Stimulated activated CD4-positive, alpha-beta T cell treated with anti-CD3 and anti-CD28 coated beads, Interleukin-1b, Interleukin-23, amount 100 ng/mL, for 48 hours (primary cell): ENCODE measurements at places on chromosomes 3 and 15.

- DNase-seq: no peak
Measured at GRCh38 chr3:21294768-21295167, 456.2 kb downstream of the ZNF385D start.

DNA sequence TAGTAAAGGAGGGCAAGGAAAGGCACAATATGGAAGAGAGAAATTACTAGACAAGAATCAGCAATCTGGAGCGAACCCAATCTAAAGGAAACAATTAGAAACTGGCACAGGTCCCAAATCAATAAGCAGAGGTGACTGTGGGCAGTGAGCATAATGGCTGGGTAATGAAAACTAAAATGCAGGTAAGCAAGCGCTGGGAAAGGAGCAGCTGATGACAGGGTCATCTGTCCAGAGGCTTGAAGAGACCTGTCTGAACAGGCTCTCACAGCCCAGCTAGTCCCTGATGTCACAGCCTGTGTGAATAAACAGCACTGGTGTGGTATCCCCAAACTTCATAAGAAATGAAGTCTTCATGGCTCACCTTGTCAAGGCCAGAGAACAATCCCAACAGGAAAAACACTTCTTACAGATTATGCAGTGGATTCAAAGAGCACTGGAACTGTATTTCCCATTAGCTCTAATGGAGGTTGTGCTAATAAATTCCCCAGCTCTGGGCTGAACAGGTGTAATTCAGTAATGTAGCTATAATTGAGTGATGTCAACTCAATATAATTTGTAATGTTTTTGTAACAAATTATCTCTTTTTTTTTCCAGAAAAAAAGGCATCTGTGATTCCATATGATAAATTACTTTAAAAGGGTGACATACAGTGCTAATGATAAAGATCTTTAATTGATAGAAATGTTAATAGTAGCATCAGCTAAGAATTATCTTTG is 197.3 kb downstream of the FHIT start:
- DNase-seq: no peak

DNA sequence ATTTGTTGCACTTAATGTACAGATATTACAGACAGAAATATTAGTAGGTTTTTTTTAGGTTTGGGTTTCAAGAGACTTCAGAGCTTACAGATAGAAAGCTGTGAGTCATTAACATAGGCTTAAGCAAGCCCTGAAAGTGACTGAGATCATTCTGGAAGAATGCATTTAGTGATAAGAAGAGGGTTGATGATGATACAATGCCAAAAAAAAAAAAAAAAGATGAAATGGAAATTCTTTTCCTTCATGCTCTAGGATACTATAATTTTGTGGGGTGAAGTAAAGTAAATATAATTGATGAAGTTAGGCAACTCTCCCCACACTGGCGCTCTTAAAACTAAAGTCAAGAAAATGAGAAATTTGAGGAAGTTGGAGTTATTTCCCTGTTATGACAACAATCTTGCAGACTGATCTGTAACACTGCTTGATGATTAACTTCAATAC is 169.4 kb upstream of the ZNF385D start:
- no peak for DNase-seq

DNA sequence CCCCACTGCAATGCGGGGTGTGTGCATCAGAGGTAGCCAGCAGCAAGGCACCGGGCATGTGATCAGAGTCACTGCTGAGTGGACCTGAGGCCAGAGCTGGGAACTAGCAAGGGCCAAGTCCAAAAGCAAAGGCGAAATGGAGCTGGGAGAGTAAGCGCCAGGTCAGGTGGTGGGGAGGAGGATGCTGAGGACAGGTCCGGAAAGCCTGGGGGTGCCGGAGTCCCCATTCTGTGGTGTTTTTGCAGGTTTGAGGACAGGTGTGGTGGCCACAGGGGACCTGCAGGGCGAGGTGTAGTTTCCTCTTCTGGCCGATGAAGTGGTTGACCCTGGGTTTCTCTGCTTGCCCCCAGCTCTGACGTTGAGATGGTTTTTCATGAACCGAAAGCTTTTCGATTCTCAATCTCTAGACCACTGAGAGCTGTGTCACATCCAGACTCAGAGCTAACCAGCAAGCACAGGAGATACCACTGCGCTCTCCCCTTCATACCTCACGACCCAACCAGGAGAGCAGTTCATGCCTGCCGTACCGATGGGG is 35.0 kb upstream of the HES1 start:
- no peak for DNase-seq

- no peak for DNase-seq
Measured at GRCh38 chr3:97291901-97292300, 472.7 kb upstream of the ARL6 start.
